ENCODE measurements at places on chromosomes 7 and 10.

GRCh38 chr10:59382831-59383295 is 20.5 kb upstream of the FAM13C start:
- no peak for DNase-seq

DNA sequence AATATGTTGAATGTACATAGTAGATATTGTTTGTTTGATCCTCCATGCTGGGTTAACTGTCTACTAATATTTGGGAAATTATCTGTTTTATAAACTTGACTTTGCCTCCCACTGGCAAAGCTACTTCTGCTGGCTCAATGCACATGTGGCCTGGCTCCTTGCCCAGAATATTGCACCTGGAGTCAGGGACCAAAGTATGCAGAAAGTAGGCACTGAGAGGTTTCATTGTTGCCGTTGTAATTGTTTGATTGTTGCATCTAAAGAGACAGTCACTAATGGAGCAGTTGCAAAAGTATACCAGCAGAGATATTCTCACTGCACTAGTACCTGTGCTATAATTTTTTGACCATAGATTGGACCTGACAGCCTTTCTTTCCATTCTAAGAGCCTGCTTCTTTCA is 137.8 kb upstream of the CNTNAP2 start:
- DNase-seq, result no peak

DNA sequence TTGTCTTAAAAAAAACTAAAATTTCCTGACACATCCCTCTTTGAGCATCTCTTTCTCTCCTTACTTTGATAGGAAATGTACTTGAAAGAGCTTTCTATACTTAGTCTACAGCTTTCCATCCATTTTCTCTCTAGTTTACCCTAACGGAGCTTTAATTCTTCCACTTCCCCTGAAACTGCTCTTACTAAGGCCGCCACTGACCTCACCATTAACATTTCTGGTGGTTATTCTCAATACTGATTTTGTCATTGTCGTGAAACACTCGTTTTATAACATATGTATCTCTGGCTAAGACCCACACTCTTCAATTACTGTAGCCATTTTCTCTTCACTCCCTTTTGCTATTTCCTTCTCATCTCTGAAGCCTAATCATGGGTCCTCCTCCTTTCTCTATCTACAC is 262.0 kb upstream of the FERD3L start:
- DNase-seq, result no peak

DNA sequence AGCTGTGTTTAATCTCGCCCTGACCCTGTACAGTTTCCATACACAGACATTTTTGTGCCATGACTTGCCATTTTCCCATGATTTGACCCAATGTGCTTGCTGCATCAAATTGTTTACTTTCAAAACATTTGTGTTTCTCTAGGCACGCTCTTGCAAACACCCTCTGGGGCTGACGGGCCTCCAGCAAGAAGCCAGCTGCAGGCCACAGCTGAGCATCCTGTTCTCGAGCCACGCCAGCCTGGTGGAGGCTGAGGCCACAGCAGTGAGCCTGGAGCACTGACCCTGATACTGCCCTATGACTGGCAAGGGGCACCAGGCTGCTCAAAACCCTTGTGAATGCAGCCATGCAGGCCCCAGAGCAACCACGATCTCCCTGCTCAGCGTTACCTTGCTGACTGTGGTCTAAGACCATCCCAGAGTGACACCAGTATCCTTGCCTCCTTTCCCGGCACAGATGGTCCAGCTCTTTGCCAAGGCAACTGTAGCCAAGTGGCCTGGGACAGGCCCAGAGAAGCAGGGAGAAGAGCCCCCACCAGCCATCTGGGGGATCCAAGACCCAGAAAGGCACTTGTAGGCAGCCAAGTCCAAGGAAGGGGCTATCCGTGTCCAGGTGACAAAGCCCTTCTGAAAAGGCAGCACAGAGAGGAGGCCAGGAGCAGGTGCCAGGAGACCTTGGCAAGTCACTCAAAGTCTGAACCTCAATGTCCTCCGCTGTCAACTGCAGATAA is 78.5 kb downstream of the OAT start:
- peak; percentile 95 for DNase-seq

- no peak for DNase-seq
Observed at GRCh38 chr7:122535086-122535485, 163.8 kb downstream of the RNF133 start.

DNA sequence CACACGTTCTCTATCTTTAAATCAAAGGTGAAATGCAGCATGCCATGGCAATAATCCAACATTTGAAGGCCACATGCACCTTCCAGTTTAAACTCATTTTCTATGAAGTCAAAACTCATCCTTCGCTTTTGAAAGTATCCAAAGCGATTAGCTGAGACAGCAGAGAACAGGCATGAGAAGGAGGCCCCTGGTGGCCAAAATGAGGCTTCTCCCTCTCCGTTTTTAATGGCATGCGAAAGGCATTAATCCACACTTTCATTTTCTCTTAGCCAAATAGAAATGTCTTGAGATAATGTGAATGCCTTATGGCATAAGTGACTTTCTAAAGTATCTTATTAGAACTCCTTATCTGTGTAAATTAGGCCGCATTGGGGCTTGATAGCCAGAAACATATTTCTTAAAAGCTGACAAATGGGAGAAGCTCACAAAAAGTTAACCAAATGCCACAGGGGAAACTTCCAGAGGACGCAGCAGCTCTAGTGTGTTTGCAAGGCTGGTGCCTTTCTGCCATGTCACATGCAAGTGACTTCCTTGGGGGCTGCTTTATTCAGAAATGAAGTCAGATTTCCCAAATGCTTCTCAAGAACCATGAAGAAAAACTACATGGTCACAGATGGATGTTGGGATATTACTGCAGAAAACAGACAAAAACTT is 1189.6 kb downstream of the SORCS1 start:
- DNase-seq, result no peak

DNA sequence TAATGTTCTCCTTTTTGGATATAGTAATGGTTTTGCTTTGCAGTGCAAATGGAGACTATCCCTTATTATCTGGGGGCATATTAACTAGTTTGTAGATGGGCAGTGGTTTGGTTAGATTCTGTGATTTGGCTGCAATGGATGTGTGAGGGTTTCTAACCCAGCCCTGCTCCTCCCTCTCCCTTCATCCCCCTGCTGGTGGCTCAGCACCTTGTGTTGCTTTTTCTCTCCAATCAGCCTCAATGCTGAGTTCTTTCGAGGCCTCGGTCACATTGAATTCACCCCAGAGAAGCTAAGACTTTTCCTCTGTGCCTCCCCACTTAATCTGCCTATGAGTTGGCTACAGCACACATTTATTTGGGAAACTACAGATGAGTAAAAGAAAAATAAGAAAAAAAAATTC is 120.0 kb downstream of the MALRD1 start:
- DNase-seq, result no peak

- DNase-seq, result no peak
Observed at GRCh38 chr7:68748934-68749900, 849.1 kb upstream of the AUTS2 start.

DNA sequence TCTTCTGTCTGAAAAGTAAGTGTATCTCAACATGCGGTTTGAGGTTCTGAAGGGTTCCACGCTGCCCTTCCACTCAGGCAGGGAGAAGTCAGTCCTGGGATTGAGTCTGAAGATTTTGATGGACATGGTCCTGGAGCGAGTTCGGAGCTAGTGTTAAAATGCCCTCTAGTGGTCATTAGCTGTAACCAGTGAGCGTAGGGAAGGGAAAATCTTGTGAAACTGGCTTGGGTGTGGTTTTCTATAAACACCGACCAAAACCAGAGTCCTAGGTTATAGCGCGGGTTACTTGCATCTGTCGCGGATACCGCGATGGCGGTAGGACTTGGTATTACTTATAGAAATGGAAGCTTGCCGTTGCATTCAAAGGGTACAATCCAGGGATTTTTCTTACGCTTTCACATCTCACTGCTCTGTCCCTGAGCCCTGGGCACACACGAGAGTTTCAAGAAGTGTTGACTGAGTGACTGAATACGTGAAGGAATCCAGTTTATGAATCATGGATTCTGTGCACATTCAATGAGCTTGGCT is 348.2 kb upstream of the C7orf33 start:
- no peak for DNase-seq

DNA sequence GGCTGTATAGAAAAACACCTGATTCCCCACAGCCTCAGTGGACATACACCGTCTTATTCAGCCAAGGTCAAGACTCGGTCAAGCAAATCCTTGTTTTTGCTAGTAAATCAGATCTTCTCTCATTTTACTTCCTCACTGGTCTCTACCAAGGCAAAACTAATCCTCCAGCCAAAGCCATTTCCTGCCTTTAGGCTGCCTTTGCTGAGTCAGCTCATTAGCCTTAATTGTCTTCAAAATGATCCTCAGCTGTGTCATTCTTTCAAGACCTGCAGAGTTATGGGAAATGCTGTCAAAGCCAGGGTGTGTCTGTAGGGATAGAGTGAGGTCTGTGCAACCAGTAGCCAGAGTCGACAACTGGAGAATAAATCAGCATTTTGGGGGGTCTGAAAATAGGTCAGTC is 107.2 kb upstream of the FAM180A start:
- peak; percentile 17 for DNase-seq

- no peak for DNase-seq
Observed at GRCh38 chr10:119301397-119301796, 94.0 kb downstream of the GRK5 start.

DNA sequence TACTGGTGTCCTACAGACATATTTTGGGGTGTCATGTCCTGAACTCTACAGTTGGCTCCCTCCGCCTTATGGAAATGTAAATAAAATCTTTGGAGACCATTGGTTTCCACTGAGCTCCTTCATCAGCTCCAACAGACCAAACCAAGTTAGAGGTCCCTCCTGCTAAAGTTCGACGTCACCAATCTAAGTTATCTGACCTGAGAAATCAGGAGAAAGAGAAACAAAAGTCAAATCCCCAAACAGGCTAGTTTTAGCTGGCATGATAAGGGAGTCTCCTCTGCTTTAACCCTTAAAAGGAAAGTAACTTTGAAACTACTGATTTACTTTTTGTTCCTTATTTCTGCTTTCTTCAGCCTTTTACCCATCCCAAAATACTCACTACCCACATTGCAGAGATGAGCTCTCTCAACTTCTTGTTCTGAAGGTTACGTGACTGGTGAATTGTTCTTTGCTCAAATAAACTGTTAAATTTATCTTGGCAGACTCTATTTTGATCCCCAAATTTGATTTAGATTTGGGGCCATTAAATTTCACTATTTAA is 39.9 kb downstream of the AVL9 start:
- no peak for DNase-seq

GRCh38 chr7:157482025-157482424 is 145.2 kb downstream of the DNAJB6 start:
- DNase-seq, result no peak

DNA sequence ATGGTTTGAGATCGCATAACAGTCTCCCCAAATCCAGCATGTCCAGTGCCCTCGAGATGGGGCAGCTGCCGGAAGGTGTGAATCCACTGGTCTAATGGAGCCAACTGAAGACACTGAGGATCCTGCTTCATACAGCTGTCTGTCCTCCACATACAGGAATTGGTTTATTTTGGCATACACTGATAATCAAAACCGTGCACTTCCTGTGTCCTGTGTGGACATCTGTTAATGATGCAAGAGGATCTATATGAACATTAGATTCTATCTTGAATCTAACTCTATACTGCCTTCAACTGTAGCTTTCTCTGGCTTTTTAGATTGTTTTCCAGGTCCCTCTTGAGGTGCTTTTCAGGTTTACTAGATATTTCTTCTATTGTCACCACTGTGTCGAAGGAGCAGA is 3.0 kb upstream of the JAZF1 start:
- DNase-seq, result no peak

DNA sequence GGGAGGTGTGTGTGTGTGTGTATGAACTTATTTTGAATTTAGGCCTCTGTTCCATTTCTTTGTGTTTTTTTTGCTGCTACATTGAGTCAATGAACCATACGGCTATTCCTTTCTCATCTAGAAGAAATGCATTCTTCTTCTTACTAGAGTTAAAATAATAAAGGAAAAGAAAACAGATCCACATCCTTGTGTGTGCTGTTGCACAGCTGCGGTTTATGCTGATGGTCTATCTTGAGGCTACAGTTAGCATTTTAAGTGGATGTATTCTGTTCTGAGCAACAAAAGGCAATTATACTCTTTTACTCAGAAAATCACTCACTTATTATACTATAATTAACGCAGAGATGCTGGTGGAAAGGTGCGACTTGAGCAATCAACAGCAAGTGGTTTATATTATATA is 615.0 kb upstream of the MBL2 start:
- DNase-seq, result no peak

GRCh38 chr10:110226926-110227641 is 19.7 kb downstream of the MXI1 start:
- DNase-seq, result no peak

GRCh38 chr10:132634241-132634946 is 96.8 kb downstream of the INPP5A start:
- DNase-seq, result no peak

- DNase-seq, result no peak
Observed at GRCh38 chr10:128530301-128530700, 404.1 kb upstream of the MKI67 start.

GRCh38 chr7:32018845-32019578 is 51.2 kb downstream of the PDE1C start:
- DNase-seq, result no peak

DNA sequence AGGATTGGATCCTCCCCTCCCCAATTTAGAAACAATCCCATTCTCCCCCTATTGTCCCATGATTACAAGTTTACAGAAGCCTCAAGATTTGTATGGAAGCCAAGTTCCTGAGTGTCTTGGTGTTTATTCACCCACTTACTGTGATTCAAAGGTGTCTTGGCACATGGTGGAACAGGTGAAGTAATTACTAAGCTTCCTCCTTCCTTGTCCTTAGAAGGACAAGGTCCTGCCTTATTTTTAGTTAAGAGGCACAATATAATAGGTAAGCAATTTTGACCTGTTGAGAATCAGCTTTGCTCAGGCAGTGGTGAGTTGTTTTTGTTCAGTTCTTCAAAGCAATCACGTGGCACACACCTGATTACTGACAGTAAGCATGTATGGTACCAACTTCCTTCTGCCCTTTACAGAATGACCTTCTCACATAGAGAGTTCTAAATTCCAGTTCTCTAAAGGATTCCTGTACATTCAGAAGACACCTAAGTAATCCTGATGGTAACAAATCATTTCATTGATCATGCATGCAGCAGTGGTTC is 60.7 kb upstream of the SLC13A1 start:
- DNase-seq, result no peak
